Activated CD4-positive, alpha-beta T cell treated with anti-CD3 and anti-CD28 coated beads, Interleukin-2, amount 50 U/mL, for 48 hours (primary cell): ENCODE measurements at places on chromosomes 12 and 14.

GRCh38 chr14:26522967-26523366 is 74.9 kb downstream of the NOVA1 start:
- no peak for DNase-seq

DNA sequence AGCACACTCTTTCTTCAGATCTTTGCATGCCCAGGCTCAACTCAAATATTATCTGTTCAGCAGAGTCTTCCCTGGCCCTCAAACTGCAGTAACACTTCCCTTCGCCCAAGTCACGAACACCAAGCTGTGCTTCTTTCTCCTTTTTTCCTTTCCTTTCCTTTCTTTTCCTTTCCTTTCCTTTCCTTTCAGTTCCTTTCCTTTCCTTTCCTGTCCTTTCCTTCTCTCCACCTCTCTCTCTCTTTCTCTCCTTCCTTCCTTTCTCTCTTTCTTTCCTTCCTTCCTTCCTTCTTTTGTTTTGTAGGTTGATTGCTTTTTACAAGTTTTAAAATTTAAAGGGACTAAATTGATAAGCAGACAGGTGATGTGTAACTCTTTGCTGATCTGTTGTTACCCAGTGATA is 19.0 kb upstream of the ADGRD1 start:
- no peak for DNase-seq

GRCh38 chr12:16246264-16246663 is 31.2 kb downstream of the SLC15A5 start:
- DNase-seq = no peak

GRCh38 chr14:60196291-60196690 is 31.1 kb upstream of the DHRS7 start:
- no peak for DNase-seq

- DNase-seq = no peak
These were observed 85.2 kb downstream of the WNK1 start for GRCh38 chr12:837548-837947.

- DNase-seq = no peak
These were observed 8.8 kb downstream of the GPR33 start for GRCh38 chr14:31479027-31479426.

DNA sequence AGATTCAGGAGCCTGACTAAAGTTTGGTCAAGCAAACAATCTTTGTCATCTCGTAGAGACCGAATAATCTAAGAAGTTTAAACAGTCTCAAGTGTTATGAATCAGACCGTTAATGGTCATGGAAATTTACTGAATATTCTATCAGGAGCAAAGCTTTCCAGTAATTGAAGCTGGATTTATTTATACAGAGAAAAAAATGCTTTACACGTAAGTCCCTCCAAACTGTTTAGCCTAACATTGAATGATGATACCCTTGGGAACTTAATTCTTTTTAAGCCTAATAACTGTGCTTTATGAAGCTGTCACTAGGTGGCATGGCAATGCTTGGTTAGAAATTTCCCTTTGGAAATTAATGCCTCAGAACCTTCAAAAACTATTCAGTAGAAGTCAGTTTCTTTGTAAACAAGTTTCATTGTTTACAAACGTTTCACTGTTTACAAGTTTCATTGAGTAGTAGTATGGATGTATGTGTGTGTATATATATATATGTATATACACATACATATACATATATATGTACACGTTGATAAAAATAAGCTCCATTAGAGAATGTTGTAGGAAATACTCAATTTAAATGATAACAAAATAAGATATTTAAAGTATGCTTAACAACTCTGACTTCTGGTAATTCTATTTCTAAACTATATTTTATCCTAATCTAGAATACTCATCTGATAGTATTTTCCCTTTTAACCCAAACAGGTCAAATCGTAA is 32.1 kb downstream of the DEPDC4 start:
- DNase-seq = no peak

- peak; percentile 68 for DNase-seq
These were observed 54.5 kb downstream of the VCPKMT start for GRCh38 chr14:50061664-50062437.

- DNase-seq = no peak
These were observed 11.0 kb downstream of the CBLN3 start for GRCh38 chr14:24418492-24418873.

GRCh38 chr12:124655048-124655697 is 87.8 kb upstream of the NCOR2 start:
- no peak for DNase-seq

GRCh38 chr12:107443320-107444090 is 242.1 kb upstream of the PWP1 start:
- no peak for DNase-seq

- no peak for DNase-seq
These were observed 83.1 kb downstream of the KICS2 start for GRCh38 chr12:64139021-64139420.

- DNase-seq = no peak
These were observed 776 bp downstream of the RDH5 start for GRCh38 chr12:55720894-55721444.

DNA sequence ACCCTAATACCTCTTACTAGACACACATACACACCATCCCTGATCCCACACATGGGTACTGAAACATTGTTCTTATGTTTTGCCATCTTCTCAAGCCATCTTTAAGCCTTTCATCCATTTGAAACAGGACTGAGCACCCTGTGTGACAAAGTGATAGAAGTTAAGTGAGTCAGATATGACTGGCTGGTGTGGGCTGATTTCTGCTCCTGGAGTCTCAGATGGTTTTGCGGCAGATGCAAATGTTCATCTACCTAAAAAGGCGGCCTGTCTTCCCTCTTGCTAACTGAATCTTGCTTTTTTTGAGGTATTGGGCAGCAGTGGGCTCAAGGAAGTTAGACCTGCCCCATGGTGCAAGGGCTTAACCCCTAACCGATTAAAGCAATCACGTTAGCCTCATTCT is 30.4 kb upstream of the PKP2 start:
- no peak for DNase-seq

DNA sequence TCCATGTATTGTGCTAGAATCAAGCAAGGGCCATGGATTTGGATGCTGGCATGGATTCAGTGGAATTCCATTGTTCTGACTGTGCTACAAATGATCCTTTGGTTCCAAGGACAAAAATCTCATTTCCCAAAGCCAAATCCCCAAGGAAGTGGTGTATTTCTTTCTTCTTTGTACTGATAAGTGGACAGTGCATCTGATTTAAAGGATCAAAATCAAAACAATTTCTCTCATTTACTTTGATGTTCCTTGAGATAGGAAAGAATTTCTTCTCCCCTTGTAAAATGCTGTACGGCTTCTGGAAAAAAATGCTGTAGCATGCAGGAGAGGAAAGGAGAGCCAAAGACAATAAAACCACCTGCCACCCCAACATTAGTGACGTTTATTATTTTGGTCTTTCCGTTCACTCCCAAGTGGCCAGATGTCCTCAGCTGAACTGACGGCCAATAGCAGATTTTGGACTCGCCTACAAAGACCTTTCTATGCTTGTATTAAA is 185.7 kb downstream of the PRKD1 start:
- no peak for DNase-seq
